Stimulated activated CD4-positive, alpha-beta T cell treated with anti-CD3 and anti-CD28 coated beads, Interleukin-12 subunit alpha, Interleukin-12 subunit beta, amount 100 ng/mL, for 4 hours (primary cell): ENCODE measurements at places on chromosomes 4 and X.

- no peak for DNase-seq
Measured at GRCh38 chrX:150446151-150446550, 83.0 kb downstream of the MAMLD1 start.

- no peak for DNase-seq
Measured at GRCh38 chr4:39078829-39079228, 16.8 kb downstream of the KLHL5 start.

GRCh38 chr4:184548316-184548647 lies 73.9 kb upstream of the IRF2 start:
- DNase-seq = no peak

DNA sequence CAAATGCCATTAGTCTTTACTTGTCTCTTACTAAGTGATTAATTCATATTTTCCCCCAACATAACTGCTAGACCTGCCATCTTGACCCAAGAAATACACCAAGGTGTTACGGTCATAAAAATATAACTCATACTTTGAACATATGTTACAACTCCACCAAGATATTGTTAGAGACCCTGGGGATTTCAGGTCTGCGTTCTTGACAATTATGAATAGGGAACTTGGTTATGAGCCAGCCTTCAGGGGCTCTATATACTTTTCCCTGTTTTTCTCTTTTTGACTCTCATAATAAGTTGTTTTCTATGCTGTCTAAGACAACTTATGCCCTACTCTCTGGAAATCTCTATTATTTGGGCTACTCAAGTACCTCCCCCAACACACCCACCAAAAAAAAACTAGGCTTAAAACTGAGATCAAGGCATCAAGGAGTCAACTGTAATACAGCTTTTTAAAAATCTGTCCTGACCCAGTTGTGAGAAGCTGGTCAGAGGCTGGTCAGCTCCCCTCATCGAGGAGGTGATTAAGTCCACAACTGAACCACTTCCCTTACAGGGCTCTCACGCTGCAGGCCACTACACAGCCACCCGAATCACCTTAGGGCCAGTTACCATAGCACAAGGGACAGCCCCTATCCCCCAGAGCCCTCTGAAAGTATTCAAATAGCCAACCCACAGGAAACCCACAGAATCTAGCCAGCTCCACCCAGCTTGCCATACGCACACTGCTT lies 10.5 kb upstream of the TLR3 start:
- DNase-seq = no peak

DNA sequence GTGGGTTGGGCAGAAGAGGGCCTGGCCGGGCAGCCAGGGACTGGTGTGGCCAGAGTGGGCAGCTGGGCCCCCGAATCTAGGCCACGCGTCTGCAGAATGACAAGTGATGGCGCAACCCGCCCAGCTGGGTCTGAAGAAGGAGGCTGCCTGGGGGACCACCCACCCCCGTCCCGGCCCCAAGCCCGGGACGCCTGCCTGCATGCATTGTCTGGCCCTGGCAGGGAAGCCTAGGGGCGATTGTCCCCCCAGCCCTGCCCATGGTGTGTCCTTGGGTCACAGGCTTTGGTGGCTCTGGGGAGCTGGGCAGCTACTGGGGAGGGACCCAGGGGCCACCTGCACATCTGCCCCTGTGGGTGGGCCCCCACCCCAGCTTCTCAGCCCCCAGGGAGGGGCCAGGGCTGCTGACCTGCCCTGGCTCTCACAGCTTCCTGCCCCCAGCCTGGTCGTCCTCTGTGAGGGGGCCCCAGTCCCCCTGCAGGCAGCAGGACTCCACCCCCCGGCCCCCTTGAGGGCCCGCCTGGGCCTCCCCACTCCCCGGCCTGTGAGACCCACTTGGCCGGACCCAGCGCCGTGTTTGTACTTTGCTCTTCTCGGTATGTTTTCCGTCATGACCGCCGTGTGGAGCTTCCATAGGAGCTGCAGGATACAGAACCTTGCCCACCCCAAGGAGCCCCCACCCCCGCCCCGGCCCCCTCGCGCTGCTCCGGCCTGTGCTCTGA lies 4.9 kb downstream of the FGFR3 start:
- DNase-seq = no peak

DNA sequence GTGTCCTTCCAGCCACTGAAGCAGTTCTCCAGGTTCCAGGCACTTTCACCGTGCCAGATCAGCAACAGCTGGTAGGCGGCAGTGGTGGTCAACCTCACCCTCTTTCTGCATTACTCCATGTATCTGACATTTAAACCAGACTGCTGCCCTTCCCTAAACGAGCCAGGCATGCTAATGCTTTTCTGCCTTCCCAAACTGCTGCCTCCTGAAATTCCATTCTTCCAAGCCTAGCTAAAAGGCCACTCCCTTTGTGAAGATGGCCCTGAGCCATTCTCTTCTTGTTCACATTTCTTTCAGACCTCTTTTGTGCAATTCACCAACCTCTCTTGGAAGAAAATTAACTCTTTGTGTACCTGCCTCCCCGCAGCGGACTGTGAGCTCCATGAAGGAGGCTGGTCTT lies 73.7 kb downstream of the CHST7 start:
- no peak for DNase-seq

DNA sequence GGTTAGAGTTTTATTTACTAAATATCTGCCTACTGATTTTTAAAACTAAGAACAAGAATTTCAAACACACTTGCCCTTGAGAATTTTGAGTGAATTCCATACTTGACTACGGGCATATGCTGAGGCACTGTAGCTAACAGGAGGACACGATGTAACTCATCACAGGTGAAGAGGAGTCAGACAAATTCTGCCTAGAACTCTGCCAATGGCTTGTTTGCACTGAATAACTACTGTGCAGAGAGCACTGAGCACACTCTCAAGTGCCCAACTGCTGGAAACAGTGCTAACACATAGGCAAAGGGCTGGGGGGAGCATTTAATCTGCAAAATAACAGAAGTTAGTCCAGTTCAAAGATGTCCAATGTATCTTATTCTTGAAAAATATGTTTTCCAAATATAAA lies 104.4 kb downstream of the WDFY3 start:
- DNase-seq = no peak

- DNase-seq = no peak
Measured at GRCh38 chrX:120015145-120016067, 62.1 kb downstream of the RHOXF2B start.

DNA sequence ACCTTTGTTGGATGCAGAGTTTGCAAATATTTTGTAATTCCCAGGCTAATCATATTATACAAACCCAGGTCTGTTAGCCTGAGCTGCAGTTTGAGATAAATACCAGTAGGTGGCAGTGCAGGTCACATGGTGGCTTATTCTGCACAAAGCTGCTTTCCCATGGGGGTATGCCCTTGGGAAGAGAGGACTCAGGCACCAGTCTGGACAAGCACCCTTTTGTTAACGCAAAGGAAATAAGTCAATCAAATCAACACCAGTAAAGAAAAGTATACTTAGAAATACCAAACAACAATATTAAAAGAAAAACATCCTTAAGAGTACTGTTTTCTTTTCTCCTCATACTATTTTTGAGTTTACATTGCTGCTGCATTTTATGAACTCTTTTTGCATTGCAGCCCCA lies 389.0 kb upstream of the ZFP42 start:
- DNase-seq = no peak

- no peak for DNase-seq
Measured at GRCh38 chrX:100328351-100328750, 81.7 kb downstream of the PCDH19 start.

DNA sequence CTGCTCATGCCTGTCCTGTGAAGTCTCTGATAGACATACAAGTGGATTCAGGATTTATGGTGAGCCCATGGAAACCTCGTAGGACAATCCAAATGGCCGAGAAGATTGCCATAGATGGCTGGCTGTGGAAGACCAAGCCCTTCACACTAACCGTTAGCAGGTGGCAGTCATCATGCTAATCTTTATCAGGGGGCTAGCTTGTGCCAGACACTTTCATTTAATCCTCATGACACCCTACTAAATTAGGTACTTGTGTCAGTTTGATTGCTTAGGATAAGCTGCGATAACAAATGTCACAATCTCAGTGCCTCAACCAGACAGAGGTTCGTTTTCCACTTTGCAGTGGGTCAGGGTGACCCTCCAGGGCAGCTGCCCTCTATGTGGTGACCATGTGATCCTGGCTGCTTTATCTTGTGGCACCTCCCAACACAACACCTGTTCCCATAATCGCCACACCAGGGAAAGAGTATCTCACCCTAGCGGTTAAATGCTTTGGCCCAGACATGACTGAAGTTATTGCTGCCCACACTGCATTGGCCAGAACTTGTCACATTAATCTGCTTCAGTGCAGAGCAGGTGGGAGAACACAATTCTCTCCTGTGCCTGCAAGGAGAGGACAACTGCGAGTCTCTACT lies 60.8 kb downstream of the REPS2 start:
- DNase-seq = no peak
